ENCODE measurements at places on chromosomes 12 and 14.

GRCh38 chr12:3222306-3222705 lies 145.1 kb downstream of the TSPAN9 start:
- no peak for DNase-seq

DNA sequence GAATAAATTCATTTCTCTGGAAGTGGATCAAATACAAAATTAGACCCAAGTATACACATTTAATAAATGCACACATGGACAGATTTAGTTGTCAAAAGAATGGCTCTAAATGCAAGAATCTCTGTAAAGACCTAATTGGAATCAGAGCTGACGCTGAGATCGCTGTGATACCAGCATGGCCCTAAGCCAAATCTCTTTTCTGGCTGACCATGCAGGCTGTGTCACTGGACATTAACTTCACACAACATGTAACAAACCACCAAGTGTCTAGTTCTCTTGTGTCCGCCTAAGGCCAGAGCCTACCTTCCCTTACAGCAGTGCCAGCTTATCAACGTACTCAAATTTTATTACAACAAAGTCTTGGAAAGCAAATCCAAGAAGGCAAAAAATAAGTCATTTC lies 127.5 kb downstream of the MED13L start:
- no peak for DNase-seq

DNA sequence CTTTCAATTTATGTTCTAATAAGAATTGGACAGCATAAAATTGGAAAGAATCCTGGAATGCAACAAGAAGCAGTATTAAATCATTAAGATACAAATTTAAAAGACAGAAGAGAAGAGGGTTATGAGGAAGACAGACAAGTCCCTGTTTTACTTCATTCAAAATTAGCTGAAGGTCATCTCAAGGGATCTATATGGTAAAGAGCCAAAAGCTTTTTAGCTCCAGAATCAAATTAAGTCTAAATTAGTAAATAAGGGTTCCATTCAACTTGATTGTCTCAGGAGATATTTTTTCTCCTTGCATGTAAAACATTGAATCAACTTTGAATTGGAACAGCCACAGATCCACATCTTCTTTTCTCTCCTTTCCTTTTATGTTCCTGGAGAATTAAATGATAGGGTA lies 7.6 kb downstream of the CCDC196 start:
- DNase-seq: no peak

DNA sequence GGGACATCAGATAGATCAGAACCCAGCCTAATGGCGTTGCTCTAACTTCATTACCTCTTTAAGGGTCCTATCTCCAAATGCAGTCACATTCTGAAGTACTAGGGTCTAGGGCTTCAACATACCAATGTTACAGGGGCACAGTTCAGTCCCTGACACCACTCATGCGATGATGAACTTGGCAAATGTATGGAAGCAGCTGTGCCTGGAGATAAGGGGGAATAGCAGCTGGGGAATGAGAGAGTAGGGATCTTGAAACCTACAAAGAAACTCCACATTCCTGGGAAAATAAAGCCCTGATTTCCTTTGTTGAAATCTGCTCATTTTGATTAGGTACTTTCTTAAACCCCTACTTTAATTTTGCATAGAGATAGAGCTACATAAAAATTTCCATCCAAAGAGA lies 20.5 kb upstream of the TMCC3 start:
- DNase-seq: no peak

DNA sequence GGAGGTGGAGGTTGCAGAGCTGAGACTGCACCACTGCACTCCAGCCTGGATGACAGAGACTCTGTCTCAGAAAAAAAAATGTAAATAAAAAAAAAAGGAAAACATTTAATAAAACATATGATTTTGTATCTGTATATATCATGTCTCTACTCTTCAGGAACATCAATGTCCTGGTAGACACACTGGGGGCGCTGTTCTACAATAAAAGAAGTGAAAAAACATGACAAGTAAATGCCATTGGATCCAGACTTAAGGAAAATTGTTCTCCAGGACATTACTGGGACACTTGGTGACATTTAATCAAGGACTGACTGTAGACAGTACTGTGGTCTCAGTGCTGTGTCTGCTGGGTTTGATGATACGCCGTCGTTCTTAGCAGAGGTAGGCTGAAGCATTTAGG lies 15.5 kb upstream of the KLC1 start:
- DNase-seq: peak; percentile 36

DNA sequence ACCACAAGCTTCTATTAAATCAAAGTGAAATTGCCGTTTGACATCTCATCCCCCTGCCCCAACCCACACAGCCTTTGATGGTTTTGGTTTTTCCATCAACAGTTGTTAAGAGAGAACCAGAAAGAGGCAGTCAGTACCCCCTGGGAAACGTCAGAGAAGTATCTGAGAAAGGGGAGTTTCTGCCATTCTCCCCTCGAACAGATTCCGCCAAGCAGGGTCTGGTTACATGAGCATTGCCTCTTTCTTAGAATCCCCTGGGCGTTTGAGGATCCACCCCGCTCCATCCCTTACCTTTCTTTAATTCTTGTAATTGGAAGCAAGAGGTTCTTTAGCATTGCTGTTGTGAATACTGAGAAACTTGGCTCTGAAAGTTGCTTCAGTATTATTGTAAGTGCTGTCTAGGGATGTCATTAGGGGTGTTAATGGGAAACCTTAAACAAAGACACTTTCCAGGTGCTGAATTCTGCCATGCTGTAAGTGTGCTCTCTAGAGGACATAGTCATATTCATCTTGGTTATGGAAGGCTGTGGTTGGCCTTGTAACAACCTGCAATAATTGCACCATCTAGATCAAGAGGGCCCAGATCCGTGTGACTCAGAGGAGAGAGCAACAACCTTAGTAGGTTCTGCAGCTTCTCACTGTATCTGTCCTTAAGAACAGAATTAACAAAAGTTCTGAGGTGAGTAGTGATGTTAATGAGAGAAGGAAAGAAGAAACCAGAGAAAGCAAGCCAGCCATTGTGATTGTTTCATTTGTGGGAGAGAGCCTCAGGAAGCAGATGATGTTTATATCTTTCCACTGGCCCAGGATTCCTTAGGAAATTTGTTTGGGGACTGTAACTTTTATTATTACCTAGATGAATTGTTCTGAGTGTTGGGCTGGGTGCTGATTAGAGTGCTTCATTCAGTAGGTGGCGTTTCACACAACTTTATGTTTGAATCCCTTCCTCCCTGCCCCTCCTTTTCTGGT lies 9.0 kb downstream of the TMBIM6 start:
- peak; percentile 70 for DNase-seq

DNA sequence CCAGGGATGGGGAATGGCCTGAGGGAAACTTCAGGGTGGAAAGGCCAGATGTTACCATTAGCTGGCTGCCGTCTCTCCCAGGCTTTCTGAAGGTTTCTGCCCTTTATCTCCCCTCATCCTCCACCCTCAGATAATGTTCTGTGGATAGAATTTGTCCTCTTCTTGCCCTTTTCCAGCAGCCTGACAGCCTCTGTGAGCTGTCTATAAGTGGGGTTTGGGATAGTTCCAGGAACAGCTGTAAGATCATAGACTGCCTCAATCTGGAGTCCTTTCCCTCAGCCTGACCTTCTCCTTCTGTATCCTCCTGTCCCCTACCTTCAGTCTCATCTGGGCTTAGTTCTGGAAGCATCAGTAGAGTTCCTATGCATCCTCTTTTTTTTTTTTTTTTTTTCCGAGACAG lies 2.8 kb upstream of the RND1 start:
- DNase-seq: no peak

DNA sequence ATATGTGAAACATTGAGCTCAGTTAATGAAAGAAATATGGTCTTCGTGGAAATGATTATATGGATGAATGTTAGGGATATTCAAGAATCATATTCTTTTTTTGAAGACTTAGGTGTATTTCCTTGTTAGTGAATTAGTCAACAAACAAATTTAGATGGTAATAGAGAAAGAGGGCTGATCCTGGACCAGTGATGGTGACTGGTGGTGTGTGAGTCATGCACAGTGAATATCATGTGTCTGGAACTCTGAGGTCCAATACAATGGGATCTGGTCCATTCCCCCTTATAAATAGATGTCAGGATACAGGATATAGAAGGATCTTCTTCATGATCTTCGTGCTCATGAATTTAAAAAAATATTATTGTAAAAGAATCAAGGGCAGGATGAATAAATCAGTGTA lies 64.4 kb upstream of the RTL1 start:
- DNase-seq: no peak

GRCh38 chr14:54129850-54130640 lies 173.4 kb upstream of the BMP4 start:
- DNase-seq: no peak

DNA sequence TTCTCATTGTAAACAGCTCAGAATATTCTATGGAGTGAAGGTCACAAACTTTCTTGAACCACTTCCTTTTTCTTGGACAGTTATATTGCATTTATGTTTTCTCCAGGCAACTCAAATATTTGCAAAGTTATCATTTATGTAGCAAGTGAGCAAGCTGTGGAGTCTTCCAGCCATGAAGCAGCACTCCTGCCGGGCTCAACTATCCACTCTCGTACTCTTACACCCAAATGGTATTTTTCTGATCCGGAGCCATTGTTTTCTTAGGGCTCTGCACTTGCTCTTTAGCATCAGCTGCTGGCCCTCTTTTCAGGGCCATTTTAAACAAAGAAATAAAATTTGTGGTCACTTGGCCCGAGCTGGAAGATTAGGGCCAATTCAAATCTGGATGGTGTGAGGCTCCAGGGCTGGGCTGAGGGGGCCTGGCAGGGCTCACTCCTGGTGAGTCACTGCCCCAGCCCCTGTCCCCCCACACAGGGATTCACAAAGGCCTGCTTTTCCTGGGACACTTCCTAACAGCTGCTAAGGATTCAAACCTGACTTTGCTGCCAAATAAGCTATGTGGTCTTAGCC lies 19.7 kb downstream of the SYNE3 start:
- DNase-seq: peak; percentile 80

GRCh38 chr14:100132903-100133510 lies 26.4 kb downstream of the DEGS2 start:
- DNase-seq: no peak

DNA sequence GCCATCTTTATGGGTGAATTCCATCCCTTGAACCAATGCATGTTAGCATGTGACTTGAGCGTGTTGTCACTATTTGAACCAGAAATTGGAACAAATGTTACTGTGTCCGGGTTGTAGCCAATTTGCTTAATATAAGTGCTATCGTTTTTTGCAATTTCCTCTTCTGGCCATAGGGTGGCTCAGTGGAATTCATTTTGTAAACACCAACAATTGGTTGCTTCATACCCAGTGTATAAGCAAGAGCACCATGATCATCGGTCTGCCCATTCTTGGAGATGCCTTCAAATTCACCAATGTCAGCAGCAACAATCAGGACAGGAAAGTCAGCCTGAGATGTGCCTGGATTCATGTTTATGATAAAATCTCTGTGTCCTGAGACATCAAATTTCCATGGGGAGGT lies 5.0 kb upstream of the NEDD1 start:
- DNase-seq: no peak

- DNase-seq: no peak
Observed at GRCh38 chr12:49283541-49284429, 11.2 kb upstream of the PRPH start.

DNA sequence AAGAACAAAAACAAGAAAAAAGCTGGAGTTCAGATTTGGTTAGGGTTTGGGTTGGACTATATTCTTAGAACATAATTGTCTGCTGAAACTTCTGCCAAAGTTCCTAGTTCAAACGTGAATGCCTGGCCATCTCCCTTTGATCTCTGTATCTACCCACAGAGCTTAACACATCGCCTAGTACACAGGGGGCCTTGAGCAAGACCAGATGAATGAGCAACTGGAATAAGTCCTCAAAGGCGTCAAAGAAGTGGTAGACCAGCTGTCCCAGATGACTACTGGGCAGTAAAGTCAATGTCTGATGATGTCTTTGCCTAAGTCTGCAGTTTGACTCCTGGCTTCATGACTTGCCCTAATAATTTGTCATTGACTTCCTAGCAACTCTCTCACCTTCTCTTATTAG lies 13.9 kb upstream of the STAB2 start:
- DNase-seq: no peak

- DNase-seq: no peak
Observed at GRCh38 chr14:103707329-103708263, 7.7 kb downstream of the XRCC3 start.

DNA sequence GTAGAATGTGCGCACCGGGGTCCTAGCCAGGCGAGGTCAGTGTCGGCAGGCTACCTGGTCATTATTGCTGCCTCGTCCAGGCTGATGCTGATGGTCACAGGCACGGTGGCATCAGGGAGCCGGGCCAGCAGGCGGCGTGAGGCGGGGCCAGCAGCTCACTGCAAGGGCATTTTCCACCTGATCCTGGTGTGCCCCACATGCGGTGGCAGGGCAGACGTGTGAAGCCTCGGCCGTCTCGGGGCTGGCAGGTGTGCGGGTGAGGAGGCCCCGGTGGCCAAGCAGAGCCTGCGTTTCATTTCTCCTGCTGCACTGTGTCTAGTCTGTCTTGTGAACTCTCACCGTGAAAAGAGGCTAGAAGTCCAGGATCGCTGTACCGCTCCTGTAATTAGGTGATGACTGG lies 12.0 kb upstream of the AMN start:
- no peak for DNase-seq

DNA sequence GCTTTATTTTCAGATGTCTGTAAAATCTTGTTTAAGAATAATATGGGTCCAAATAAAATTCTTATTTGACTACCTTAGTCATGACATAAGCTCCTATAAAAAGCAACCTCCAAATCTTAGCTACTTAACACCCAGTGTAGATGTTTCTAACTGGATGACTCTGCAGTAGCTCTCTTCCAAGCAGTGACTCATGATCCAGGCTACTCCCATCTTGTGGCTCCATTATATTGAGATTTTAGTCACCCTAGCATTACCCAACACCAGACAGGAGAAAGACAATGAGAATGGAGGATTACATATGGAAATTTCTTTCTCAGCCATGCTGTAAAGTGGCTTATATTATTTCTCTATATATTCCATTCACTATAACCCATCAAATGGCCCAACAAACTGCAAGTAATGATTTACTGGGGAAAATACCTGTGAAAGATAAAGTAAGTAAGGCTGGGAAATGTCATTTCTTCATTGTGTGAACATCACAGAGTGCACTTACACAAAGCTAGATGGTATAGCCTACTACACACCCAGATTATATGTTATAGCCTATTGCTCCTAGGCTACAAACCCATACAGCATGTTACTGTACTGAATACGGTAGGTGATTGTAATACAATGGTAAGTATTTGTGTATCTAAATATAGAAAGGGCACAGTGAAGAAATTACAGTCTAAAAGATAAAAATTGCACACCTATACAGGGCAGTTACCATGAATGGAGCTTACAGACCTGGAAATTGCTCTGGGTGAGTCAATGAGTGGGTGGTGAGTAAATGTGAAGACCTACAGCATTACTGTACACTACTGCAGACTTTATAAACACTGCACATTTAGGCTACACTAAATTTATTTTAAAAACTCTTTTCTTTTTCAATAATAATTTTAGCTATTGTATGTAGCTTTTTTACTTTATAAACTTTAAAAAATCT lies 163.2 kb downstream of the DYRK2 start:
- peak; percentile 79 for DNase-seq

GRCh38 chr14:24071836-24072430 lies 571 bp downstream of the CPNE6 start:
- no peak for DNase-seq

- DNase-seq: no peak
Observed at GRCh38 chr14:56806760-56807159, 3.5 kb downstream of the OTX2 start.

GRCh38 chr14:92754966-92755365 lies 6.5 kb upstream of the LGMN start:
- DNase-seq: no peak
